ENCODE measurements at places on chromosomes 2 and 18.

GRCh38 chr18:8461544-8461943 is 147.7 kb upstream of the RAB12 start:
- no peak for DNase-seq

- no peak for DNase-seq
Measured at GRCh38 chr2:52269696-52270485, 1238.0 kb upstream of the NRXN1 start.

DNA sequence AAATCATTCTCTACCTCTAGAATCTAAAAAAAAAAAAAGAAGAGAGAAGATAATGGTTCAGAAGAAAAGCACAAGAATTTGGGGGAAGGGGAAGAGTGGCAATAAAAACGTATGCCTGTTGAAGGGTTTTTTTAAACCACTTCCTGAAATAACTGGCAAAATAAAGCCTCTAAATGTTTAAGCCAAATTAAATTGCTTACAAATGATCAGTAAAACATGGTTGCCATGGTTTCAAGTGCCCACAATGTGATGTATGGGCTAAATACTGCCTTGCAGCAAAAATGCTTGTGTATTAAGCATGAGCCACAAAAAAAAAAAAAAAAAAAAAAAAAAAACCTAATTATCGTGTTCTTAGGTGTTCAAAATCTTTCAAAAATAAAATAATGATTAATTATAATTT is 60.8 kb downstream of the RBM43 start:
- DNase-seq: no peak

DNA sequence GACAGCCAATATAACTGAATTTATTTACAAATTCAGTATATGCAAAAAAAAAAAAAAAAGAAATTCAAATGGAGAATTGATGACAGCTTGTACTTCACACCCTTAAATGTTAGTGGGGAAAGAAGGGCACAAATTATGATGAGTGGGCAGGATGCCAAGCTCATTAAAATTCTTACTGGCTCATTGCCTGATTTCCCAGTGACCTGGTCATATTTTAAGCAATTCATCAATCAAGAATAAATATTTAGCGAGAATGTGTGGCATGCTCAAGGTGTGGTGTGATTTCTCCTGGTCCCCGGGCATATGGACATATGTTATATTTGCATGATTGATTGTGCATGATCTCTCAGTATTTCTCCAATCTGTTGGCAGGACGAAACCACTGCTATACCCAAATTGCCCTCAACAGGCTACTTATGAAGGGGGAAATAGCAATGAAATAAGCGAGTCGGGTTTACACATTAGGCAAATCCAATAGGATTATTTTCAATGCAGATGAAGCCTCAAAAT is 883.0 kb downstream of the LRRTM4 start:
- DNase-seq: no peak

- no peak for DNase-seq
Measured at GRCh38 chr2:1540481-1540880, 127.2 kb downstream of the TPO start.

GRCh38 chr18:78986018-78986481 is 6.4 kb downstream of the SALL3 start:
- peak; percentile 20 for DNase-seq

- DNase-seq: no peak
Measured at GRCh38 chr2:102120701-102121159, 21.8 kb upstream of the IL1R1 start.

GRCh38 chr2:236769981-236770671 is 200.5 kb downstream of the ACKR3 start:
- DNase-seq: peak; percentile 33

DNA sequence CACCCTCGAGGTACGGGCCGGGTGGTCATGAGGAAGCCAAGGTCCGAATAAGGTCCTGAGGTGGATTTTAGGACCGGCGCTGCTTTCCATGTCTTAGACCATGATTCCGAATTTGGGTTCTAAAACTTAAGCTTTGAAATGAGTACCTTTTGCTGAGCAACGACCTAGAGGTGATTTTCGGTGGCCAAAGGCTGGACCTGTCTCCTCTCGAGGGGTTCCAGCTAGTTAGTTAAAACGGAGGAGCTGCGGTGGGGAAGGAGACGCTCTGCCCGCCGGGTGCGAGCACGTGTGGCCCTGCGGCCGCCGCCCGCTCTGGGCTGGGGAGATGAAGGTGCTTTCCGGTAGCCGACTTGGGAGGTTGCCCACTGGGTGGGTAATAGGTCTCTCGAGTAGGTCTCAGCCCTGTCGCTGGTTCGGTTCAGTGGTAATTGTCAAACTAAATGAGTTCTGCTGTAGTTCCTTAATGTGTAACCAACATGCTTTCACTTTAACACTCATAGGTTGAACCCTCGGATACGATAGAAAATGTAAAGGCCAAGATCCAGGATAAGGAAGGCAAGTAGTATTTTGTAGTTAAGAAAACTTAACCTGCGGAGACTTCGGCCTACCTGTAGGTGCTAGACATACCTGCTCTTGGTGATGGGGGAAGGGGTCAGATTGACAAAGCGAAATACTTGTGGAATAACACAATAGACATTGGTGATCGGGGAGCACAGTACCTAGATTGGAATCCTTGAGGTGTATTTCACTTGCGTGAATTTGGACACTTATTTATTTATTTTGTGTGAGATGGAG is 572 bp downstream of the RPS27A start:
- DNase-seq: no peak

- DNase-seq: no peak
Measured at GRCh38 chr2:176555781-176556180, 286.5 kb downstream of the MTX2 start.

GRCh38 chr2:174729797-174730697 is 34.2 kb downstream of the CHRNA1 start:
- no peak for DNase-seq

DNA sequence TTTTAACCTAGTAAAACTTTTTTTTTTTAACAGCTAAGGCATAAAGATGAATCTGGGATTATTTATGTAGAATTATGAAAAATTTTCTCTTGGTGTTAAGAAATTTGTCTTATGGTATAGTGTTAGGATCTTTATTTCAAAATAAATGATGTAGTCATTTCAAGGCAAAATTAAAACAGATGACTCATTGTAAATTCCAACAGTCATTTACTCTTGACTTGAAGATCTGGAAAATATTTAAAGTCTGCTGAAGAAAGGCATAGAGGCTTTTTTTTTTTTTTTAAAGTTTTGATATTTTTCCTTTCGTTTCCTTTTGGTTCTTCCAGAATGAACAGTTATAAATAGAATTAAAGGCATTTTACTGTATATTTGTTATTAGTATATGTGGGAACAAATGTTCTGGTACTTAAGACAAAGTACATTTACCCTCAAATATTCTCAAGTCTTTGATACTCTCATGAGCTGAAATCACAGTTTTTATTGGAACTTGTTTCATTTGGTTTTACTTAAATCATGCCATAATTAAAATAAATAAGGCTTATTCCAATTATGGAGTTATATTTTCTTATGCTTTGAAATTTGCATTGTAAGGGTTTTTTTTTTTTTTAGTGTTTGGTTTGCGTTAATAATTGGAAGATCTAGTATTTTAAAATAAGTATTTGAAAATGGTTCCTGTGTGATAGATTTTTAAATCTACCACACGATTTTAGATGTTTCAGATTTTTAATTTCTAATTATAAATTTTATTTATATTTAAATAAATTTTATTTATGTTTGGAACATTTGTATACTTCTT is 29.9 kb downstream of the GLS start:
- DNase-seq: no peak

DNA sequence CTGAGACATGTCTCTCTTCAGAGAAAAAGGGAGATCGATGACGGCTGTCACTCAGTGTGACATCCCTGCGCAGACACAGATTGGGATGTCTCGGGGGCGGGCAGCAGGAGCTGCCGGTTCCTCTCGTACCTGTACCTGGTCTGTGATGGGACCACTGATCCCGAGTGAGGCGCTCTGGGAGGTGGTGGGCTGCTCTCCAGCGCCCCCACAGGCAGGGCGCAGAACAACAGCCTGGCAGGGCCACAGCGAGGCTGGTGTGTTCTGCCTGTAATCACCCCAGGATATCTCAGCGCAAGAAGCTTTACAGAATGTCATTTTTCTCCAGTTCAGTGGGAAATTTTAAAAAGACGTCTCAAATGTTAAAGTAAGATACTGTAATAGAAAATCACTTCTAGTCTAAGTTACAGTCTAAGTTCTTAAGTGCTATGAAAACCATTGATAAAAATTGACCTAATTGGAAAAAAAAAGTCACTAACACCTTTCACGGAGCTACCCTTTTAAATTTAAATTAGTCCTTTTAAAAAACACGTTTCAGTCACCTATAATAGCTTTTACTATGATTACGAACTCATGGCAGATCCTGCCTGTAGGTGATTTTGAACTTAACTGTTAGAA is 189.8 kb downstream of the SNTG2 start:
- peak; percentile 24 for DNase-seq

DNA sequence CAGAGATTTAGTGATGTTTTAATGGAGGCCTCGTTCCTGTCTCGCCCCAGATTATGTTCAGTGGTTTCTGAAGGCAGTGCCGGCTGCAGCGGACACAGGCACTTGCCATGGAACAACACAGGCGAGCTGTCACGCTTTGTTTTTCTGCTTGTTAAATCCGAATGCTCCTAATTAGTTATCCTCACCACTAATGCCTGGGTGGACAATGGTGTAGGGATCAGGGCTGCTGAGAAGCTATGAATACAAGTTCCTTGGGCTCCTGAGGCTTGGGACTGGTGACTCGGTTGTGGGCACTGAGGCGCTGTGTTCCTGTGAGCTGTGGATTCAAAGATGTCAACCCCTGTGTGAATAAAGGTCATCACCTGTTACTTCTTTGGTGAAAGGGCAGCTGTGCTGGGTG is 123.5 kb downstream of the PLEKHM3 start:
- no peak for DNase-seq

DNA sequence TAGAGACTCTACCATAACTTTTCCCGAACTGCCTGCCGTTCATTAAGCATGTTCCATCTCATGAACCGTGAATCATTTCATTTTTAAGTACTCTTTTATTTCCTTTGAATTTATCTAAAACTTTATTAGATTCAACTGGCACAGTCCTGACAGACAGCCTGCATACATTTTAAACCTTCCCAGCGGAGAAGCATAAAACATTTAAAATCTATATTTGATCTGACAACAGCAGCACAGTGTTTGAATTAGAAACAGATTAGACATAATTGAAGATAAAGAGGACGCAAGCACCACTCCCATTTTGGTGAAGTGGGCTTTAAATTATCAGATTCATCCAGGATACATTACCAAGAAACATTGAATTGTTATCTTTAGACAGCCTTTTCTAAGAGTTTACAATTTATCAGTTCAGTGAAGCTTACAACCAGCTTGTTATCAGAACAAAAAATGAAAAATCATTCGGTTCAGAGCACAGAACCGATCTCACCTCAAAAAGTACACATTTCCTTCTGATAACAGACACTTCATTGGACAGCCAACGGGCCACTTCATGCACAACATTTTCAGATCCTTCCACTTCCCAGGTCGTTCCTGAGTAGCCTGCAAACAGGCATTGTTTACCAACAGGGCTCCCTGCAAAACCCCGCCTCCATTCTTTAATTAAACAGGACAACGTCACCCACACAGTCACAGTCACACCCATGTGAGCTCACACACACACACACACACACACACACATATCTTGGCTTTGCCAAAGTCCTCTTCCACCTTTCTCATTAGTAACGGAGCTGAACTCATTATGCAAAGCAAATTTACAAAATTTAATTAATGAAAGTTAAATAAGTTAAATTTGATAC is 171.2 kb downstream of the SP3 start:
- no peak for DNase-seq

DNA sequence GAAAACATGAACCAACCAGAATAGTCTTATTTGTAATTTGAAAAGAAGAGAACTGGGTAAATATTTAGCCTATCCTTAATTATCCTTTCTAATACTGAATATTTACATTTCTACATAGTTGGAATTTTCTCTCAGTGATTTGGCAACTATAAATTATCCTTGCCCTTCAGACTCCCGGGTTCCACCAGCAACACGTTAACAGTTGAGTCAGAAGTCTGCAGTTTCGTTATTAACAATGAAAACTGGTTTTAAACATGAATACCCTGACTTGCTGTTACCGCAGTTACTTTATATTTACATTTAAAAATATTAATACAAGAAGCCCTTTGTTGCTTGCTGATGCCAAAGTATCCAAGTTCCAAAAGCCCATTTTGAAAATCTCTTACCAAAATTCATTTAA is 673.0 kb downstream of the ARHGAP15 start:
- no peak for DNase-seq

DNA sequence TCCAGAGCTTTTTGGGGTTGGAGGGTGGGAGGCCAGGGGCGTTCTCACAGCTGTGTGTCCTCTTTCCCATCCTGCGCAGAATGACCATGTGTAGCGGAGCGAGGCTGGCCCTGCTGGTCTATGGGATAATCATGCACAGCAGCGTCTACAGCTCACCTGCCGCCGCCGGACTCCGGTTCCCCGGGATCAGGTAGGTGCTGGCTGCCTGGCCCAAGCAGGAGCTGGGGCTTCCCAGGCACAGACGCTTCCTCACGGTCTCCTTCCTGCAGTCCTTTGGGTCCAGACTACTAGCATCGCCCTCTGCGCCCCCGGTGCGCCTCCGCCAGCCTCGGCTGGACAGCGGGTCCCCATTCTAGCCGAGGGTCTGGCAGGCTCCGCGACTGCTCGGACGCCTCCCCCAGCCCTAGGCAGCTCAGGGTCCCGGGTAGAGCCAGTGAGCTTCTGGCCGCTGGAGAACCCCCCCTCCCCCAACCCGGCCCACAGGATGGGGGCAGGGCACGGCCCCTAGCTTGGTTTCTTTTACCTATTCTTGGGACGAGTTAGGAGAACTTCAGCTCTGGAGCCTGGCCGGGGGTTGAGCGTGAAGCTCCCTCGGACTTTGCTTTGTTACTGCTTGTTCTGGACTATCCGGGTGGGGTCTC is 756 bp downstream of the ADCYAP1 start:
- DNase-seq: no peak

GRCh38 chr2:85954590-85955458 is 66.0 kb upstream of the ST3GAL5 start:
- no peak for DNase-seq

DNA sequence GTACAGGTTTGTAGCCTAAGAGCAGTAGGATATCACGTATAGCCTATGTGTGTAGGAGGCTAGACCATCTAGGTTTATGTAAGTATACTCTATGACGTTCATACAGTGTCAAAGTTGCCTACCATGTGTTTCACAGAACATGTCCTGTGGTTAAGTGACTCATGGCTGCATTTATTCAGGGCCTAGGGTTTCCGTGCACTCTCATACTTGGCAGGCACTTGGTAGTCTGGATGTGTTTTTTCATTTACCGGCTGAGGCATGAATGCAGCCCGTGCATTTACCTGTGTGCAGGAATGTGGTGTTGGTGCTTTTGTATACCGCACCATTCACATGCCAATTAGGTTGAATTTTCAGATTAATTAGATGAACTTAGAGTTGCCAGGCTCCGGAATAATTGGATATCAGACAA is 43.4 kb downstream of the MYL12B start:
- peak; percentile 69 for DNase-seq

- DNase-seq: no peak
Measured at GRCh38 chr2:70029814-70030409, 57.4 kb upstream of the PCBP1 start.

- DNase-seq: no peak
Measured at GRCh38 chr2:102848366-102848839, 86.6 kb downstream of the TMEM182 start.
